ENCODE measurements at places on chromosomes 1 and 21.

- DNase-seq = no peak
Observed at GRCh38 chr1:211551638-211552460, 27.1 kb downstream of the SLC30A1 start.

GRCh38 chr1:88973520-88974137, 18.8 kb downstream of the KYAT3 start:
- no peak for DNase-seq

- DNase-seq = no peak
Observed at GRCh38 chr1:88324899-88325298, 359.2 kb upstream of the PKN2 start.

DNA sequence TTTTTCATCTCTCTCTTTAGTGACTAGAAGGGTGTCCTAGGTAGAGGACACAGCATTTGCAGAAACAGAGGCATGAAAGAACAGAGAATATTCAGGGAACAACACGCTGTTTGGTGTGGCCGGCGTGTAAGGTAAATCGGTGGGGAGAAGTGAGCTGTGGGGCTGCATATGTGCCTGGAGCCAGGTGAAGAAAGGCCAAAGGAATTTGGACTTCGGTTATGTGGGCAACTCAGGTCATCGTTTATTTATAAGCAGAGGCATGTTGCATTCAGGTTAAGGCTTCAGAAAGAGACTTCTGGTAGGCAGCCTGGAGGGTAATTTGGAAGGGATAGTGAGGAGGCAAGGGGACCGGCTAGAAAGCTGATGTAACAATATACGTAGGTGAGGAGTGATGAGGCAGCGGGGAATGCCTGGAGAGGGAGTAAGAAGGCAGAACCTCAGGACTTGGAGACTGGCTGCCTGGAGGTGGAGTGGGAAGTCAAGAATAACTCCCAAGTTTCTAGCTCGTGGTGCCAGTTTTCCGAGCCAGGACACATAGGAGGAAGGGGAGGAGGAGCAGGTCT, 64.1 kb upstream of the ACOT11 start:
- no peak for DNase-seq

DNA sequence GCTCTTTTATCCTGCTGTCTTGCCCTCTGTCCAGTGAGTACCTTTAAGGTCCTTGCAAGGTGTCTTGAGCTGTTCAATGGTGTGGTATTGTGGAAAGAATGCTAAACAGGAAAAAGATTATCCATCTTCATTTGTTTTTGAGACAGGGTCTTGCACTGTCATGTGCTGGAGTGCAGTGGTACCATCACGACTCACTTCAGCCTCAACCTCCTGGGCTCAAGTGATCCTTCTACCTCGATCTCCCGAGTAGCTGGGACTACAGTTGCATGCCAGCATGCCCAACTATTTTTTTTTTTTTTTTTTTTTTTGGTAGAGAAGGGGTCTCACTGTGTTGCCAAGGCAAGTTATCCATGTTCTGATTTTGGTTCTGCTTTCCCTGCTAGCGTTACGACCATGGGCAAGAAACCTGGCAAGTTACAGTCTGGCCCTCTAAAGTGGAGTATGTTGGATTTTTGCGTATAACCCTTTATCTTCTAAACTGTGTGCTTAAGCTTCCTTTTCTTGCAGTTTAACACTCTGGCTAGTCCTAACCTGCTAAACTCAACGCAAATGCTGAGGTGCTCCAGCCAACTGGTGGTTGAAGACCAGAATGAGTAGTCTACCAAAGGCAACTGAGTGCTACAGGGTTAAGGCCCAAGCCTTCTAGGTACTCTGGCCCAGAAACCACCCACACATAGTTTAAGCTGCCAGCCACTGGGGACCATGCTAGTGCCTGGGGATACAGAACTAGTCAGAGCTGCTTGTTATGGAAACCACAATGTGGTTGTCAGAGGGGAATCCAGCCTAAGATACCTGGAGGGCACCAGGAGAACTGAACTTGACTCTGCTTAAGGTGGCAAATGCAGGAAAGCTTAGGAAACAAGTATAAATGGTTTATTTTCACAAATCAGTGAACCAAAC, 7.9 kb downstream of the RPL11 start:
- no peak for DNase-seq

DNA sequence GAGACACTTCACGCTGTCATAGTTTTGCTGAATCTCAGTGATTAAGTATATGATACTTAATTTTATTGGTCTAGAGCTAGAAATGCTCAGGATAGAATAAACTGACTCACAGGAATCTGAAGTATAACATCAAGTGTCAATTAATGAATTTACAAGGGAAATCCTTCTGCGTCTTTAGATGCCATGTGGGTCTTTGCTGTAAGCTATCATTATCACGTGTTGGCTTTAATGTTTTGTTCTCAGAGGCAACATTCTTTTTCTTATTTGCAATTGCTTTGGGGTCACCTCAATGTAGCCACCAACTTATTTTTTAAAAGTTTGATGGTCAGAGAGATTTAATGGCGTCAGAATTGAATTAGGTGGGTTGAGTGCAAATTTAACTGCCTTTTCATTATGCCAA, 680.1 kb upstream of the PTBP2 start:
- no peak for DNase-seq

DNA sequence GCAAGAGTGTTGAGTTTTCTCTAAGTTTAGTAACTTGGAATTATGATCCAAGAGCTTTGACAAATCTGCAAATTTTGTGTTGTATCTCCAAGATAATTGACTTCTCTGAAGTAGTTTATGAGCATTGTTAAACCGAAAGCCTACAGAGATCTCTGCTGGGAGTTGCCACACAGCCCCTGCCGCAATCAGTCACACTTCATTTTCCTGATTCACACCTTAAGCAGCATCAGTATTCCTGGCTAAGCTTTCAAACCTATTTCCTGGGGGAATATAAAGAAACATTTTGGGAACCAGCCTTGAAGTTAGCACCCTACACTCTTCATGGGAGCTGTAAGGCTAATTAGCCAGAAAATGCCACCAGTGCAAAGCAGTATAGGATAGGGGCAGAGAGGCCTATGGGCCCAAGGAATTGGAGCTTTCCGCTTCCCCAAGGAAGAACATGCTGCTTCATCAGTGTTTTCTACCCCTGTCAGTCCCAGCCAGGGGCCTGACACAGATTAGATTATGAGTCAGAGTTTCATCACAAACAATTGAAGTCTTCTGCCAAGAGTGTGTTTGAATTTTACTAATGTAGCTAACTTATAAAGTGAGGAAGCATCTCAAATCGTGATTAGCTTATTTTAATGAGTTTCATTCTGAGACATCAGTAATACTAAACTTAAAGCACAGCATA, 23.2 kb upstream of the CACYBP start:
- DNase-seq = no peak

- DNase-seq = no peak
Observed at GRCh38 chr1:204417074-204417997, 5.7 kb upstream of the PPP1R15B start.

DNA sequence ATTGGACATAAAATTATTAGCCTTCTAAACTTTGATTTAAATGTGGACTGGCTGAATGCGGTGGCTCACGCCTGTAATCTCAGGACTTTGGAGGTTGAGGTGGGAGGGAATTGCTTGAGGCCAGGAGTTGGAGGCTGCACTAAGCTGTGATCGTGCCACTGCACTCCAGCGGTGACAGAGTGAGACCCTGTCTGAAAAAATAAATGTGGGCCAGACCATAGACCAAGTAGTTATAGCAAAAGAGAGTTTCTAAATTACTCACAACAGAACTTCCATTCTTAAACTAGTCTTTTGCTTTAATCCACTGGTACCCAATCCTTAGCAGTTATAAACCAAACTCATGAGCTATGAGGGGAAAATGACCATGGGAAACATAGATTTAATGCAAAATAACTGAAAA, 35.2 kb downstream of the RAP1A start:
- DNase-seq = no peak

DNA sequence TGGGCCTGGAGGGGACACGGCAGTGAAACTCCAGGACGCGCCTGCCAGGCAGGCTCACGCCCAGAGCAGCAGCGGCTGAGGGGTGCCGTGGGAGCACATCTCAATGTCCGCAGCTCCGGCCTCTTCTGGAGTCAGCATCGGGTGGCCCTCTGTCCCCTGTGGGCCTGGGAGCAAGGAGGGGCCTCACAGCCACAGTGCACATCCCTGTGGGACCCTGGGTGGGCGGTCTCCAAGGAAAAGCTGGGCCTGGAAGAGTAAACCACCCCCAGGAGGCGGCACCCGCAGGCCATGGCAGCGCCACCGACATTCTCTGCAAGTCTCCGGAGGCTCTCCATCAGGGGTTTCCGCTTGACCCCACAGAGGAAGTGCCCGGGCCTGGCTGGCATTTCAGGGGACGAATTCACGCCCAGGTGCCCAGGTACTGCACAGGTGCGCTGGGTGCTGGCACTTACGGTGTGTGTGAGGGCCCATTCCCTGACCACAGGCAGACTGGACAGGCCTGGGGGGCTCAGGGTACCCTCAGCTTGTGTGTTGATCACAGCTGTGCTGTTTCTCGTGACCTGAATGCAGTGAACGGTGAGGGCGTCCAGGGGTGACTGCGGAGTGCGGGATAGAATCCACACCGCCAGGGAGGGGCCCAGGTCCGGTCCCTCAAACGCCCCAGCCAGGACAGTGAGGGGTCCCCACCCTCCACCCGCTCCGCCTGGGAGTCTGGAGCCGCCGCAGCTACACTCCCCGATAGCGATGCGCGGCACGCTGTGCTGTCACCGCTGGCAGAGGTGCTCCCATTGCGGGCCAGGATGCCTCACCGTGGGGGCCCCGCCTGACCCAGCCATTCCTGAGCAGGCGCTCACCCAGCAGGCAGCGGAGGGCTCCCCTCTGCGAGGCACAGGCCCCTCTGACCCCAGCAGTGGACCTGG, 16.6 kb upstream of the RNF223 start:
- no peak for DNase-seq

DNA sequence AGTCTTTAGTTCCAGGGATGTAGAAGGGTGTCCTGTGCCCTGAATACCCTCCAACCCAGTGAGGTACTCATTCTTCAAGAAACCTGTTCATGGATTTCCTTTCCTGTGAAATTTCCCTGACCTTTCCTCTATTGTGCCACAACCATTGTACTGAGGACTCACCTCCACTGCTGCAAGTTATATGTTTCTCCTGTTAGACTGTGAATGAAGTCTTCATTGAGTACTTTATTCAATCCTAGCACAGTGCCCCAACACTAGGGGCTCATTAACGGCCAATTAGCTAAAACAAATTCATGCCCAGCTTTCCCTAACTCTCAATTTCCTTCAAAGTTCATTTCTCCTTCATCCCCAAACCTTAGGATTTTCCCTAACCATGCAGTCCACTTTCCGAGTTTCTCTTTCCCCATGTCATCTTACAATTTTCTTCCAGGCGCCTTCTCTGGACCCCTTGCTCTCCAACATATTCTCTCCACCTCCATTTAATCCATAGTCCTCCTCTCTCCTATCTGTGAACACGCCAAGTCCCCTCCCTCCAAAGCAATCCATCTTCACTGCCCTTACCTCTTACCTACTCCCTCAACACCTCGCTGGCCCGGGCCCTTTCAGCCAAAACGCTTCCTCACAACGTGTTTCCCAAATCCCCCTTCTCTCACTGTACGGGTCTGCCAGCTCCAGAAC, 1.3 kb downstream of the TRIM33 start:
- DNase-seq = no peak

GRCh38 chr1:20114021-20114648, 5.2 kb downstream of the PLA2G2D start:
- no peak for DNase-seq

GRCh38 chr1:9100471-9101043, 28.3 kb downstream of the GPR157 start:
- no peak for DNase-seq

DNA sequence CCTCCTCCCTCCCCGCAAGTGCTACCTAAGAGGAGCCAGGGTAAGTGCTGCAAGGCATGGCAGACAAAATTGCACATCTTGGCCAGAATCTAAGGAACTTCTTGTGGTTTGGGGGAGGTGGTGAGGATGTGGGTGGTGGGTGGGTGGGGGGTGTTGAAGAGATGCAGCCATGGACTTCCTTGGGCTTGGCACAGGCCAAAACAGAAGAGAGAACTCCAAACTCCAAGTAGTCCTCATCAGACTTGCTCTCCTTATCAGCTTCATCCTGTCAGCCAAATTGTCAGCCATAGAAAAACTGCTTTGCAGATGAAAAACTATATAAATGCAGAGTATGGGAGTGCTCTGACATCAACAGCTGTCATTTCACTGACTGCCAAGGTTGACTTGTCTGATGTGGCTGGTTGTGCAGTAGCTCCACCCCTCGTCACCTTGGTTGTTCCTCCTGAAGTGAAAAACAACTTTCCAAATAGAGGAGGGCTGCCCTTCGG, 7.1 kb downstream of the AMIGO1 start:
- DNase-seq = no peak

DNA sequence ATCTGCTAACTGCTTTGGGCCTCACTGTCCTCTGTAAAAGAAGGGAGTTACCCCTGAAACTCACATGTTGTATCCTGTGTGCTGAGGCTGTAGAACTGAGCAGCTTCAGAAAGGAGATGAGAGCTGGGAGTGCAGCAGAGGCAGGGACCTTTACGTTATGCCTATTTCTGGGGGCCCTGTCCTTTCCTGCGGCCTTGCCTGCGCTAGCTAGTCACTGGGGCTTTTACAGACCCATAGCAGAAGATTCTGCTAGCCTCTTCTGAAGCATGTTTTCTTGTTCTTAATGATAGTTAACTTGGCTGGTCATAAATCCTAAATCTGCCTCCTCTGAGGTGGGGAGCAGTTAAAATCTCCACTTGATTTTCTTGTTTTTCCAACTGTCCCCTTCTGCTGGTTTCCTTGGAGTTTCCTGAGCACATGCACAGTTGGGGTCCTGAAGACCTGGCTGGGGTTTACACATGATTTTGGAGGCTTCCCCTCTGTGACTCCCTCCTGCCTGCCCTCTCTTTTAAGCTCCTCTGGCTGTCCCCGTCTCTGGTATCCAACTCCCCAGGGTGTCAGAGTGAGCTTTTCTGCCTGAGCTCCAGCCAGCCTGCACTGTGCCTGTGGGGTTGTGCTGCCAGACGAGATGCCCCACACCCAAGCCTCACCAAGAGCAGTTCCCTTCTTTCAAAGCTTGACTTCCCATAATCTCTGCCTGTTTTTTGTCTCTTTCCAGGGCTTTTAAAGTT, 76.6 kb downstream of the NOS1AP start:
- no peak for DNase-seq

- DNase-seq = no peak
Observed at GRCh38 chr1:9590945-9591668, 2.4 kb downstream of the TMEM201 start.

DNA sequence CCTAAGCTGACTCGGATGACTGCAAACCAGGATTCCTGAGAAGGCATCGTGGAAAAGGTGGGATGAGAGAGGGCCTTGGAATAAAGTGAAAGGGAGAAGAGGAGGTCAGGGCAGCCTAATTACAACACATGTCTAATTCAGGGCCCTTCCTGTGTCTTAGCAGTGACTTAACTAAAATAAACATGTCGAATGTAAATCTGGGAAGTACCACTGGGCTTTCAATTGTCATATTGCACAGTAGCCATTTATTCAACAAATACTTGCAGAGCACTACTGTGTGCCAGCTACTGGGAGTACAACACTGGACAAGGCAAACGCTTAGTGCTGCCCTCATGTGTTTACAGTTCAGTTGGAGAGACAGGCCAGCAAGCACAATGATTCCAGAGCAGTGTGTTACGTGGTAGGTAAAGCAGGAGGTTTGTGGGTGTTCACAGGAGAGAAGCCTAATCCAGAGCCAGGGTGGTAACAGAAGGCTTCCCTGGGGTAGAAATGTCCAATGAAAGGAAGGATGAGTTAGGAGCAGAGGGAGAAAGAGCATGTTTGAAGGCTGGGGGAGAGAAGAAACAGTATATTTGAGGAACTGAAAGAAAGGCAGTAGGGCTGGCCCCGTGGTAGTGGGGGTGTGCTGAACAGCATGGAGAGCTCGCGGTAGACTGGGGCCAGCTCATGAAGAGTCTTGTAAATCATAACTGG, 38.0 kb upstream of the RASAL2 start:
- DNase-seq = no peak
